Spinal cord (tissue), 10 donors: ENCODE measurements at places on chromosomes 2 and 18. TPM values are rescaled to one million over a fixed set of nuclear protein-coding genes. Genes with fewer than 3 reads are reported as not detected.

DNA sequence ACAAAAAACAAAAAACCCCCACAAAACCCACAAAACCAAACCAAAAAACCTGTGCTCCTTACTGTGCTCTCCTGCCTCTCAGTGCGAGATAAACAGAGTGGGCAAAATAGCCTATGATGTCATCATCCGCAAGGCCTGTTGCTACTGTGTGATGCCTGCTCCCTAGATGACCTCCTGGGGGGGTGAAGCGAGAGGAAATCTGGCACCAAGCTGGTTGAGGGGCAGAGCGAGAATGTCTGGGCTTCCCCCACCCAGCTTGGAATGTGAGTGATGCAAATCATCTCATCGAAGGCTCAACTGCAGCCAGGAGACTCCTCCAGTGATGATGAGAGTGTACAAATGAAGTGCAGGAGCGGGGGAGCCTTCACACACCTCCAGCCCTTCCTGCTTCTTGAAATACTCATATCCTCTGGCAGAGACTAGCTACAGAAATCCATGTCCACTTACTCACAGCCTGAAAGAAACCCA is 57.7 kb upstream of the MAP4K3 start:
- no peak for DNase-seq

The SGPP2 gene
- 4.4 TPM for polyA plus RNA-seq

DNA sequence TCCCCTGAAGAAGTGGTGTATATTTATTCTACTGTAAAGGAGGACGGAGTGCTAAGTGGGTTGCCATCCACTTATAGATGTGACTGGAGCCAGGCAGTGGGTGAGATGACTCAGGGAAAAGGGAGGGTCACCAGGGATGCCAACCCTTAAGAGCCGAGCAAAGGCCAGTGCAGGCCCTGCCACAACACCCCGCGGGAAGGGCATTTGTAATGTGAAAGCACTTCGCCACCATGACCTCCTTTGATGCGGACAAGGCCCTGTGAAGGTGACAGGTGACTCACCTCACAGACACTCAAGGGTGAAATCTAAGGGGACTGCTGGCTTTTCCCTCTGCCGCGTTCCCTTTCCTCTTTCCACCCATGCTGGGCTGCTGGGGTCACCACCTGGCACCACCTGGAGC is 50.2 kb upstream of the MRPL33 start:
- DNase-seq: no peak

The REG1B gene
- not detected for polyA plus RNA-seq

The RAB6D gene
- polyA plus RNA-seq: 9.0 TPM

- peak; percentile 8 for DNase-seq
These were observed 46.2 kb downstream of the PUM2 start for GRCh38 chr2:20304411-20304810.

DNA sequence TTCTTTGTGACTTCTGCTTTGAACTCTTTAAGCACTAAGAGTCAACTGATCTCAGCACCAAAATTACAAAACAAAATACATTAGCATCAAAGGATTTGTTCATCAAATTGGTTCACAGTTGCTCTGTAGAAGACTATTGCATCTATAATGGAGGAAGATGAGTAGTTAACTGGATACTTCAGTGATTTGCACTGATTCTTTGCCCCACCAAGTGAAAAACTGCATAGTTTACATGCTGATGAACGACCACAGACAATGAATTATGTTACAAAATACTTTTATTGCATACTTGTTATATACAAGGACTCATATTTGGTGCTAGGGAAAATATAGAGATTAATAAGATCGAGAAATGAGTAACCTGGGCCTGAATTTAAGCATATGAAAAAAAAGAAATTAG is 107.2 kb downstream of the SCG2 start:
- no peak for DNase-seq

DNA sequence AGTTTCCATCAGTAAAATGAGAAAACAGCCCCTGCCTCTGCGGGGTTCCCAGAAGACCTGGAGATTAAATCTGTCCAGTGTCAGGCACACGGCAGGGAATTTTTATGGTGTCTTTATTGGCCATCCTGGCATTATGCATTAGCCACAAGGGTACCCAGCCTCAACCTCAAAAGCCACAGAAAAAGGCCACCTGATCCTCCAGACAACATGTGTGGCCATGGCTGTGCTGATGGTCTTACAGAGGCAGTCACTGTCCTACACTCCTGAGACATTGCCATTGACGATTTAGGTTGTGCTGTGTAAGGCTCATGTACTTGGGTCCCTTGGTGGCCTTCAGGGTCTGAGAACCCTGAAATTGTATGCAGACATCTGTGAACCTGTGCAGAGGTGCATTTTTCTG is 115.6 kb downstream of the SMAD7 start:
- no peak for DNase-seq

GRCh38 chr2:128901572-128902391 is 583.1 kb upstream of the HS6ST1 start:
- no peak for DNase-seq

DNA sequence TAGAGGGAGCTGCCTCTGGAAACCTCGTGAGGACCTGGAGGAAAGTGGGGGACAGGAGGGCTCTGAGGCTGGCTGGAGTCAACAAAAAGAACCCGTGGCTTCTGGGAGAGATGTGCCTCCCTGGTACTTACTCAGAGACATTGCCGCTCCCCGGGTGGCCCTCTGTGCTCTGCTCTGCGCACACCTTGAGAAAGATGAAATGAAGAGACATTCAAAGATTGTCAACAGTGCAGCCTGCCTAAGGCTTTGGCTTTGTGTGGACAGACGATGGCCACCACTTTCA is 14.5 kb downstream of the CYS1 start:
- DNase-seq: no peak

The STK36 gene
- 62.2 TPM for polyA plus RNA-seq

The SMAD7 gene
- polyA plus RNA-seq: 19.5 TPM
